ENCODE measurements at places on chromosomes 7 and 10.
A peak's percentile ranks its signal among the peaks of the same experiment; 100 is the strongest.

GRCh38 chr10:69742928-69743602 is 58.6 kb upstream of the COL13A1 start:
- DNase-seq: no peak

- DNase-seq: no peak
Measured at GRCh38 chr7:36735172-36735571, 10.9 kb upstream of the AOAH start.

GRCh38 chr10:28381903-28382347 is 79.1 kb upstream of the MPP7 start:
- peak; percentile 77 for DNase-seq

DNA sequence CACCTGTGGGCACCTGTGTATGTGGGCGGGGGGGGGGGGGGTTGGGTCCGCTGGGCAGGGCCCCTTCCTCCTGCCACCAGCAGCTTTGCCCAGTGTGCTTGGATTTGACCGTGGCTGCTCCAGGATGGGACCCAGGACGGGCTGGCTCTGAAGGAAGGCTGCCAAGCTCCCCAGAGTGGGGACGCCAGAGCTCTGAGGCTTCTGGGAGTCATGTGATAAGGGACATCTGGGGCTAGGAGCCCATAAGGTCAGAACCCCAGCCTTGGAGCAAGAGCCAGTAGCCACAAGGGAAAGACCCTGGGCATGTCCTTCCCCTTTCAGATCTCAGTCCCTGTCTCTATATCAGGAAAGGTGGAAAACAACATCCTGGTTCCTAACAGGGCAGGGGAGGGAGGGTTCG is 21.8 kb upstream of the AMZ1 start:
- no peak for DNase-seq

- no peak for DNase-seq
Measured at GRCh38 chr10:75428434-75429158, 2.8 kb upstream of the LRMDA start.

- no peak for DNase-seq
Measured at GRCh38 chr7:152351168-152351567, 84.6 kb downstream of the KMT2C start.

DNA sequence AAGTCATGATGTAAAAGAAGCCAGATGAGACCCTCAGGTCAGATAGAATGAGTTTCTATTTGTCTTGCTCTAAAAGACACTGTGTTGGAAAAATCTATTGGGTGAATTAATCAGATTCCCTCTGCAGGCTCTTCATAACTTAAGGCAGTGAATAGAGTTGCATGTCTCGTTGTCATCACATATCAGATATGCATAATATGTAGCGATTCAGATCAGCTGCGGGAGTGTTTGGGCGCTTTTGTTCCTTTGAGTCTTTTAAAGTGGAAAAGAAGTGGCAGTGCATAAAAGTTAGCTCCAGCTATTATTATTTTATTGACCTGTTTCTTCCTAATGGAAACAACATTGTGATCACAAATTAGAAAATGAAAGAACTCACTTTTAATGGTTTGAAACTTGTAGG is 84.4 kb downstream of the CDK14 start:
- no peak for DNase-seq

DNA sequence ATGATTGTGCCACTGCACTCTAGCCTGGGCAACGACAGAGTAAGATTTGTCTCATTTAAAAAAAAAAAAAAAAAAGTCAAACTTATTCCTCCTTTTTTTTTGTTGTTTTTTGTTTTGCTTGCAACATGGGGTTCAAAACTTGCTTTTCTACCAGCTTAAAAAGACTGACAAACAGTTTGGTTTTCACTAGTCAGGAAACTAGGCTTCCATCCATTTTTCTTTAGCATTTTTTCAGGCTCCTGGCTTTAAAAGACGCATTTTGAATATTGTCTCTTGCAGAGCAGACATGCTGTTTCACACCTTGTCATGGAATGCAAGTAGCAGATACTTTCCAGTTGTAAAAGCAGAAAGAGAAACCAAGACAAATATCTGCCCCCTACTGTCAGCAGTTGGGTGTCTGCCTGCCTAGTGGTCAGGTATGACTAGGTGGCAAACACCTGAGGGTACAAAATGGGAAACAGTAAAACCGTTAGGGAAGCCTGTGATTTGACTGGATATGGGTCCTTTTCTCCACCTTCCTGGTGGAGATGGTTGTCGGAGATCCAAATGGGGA is 139.9 kb downstream of the CCDC71L start:
- DNase-seq: no peak

GRCh38 chr7:118111347-118111746 is 72.6 kb upstream of the LSM8 start:
- no peak for DNase-seq

Measured in activated T-helper 1 cell treated with anti-CD3 and anti-CD28 coated beads, Interleukin-2, amount 50 U/mL, for 16 hours (primary cell).